HS-5 (cell line): ENCODE measurements at places on chromosomes 1 and 21.

GRCh38 chr1:202283991-202284390 is 57.7 kb downstream of the UBE2T start:
- peak; percentile 69 for DNase-seq

- no peak for DNase-seq
These were observed 47.7 kb upstream of the DNASE2B start for GRCh38 chr1:84350550-84350949.

DNA sequence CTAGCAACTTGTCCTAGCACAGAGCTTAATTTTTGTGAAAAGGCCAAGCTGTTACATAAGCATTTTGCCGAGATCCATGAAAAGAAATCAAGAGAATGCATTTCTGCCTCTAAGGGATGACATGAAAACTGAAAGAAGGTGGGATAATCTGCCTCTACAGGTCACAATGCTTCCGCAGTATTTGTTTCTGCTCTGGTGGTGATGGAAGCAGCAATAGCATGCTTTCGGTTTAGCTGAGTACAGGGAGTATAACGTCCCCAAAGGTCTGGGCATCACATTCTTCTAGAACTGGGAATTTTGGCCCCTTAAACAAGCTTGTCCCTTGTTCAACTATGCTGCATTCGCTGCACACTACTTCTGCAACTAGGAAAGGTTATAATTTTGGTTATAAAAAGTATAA is 14.4 kb upstream of the MAGI3 start:
- DNase-seq = no peak

DNA sequence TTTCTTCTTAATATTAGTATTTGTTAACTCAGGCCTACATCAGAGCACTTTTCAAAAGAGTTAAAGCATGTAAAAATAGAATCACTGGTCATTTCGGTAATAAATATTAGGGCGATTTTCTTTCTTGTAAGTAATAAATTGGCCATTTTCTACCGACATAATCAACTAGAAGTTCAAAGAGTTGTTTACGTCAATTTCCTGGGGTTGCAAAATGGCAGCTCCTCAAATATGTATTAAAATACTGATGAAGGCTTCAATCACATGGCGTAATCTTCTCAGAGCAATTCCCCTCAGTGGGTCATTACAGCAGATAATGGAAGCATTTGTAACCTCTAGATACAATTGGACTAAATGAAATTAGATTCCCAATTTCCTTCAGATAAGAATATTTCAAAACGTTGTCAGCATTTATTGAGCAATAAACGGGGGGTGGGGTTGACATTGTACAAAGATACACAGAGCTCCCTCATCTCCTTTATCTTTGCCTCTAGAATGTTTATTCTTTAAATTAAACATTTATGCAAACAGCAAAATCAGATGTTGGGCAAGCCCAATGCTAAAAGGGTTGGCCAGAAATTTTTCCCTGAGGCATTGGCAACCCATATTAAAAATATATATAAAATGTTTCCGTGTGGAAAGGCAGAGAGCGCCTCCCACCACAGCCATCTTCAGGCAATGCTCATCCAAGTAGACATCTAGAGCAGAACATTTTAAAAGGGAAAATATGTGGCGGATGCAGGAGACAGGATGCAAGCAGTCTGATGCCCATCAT is 240.6 kb downstream of the NCAM2 start:
- no peak for DNase-seq

DNA sequence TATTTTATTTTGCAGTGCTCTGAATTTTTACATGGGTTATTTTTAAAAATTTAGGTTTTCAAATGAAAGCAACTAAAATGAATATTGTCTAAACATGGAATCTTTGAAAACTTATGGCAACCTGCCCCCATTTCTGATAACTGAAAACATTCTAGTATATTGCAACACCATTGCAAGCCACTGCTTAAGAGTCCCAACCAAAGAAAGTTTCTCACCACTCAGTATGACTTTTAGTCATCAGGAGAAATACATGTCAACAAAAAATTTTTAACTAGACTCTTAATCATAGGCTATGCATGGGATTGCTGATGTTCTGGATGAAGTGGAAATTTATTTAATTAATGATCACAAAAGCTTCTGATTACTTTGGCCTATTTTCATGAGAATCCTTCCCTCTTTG is 112.1 kb downstream of the TNFSF18 start:
- DNase-seq = no peak

DNA sequence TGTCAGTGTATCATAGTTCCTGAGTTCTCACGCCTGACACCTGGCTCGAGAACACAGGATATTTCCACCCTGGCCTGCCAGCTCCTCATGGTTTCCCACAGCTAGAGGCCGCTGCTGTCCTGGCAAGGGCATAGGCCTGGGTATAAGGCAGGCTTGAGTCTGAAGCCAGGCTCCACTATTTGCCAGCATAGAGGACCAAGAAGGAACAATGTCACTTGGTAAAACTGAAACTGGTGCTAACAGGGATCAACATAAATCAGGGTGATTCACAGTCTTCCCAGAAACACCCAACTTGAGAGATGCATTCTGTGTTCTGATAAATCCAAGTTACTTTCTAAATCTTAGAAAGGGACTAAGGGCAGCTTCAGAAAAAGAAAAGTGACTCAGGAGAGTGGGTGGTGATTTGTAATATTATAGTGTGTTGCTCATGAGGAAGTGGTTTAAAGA is 6.9 kb upstream of the S100A2 start:
- peak; percentile 88 for DNase-seq

GRCh38 chr1:9597361-9598315 is 8.9 kb downstream of the TMEM201 start:
- no peak for DNase-seq

DNA sequence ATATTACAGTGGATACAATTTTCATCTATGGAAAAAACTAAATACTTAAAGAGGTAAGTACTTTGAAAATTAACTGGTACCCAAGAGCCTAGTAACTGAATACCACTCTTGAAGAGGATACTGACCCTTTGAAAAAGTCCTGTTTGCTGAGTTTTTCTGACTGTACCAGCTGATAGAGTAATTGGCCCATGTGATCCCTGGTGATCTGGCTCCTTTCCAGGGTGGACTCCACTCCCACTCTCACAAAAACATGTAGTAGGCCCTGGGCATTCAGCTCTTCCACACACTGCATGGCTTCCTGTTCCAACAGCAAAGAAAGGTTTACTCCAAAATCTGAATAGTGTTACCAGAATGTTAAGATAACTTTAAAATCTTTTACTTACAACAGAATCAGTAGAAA is 53.6 kb upstream of the HP1BP3 start:
- DNase-seq = no peak

DNA sequence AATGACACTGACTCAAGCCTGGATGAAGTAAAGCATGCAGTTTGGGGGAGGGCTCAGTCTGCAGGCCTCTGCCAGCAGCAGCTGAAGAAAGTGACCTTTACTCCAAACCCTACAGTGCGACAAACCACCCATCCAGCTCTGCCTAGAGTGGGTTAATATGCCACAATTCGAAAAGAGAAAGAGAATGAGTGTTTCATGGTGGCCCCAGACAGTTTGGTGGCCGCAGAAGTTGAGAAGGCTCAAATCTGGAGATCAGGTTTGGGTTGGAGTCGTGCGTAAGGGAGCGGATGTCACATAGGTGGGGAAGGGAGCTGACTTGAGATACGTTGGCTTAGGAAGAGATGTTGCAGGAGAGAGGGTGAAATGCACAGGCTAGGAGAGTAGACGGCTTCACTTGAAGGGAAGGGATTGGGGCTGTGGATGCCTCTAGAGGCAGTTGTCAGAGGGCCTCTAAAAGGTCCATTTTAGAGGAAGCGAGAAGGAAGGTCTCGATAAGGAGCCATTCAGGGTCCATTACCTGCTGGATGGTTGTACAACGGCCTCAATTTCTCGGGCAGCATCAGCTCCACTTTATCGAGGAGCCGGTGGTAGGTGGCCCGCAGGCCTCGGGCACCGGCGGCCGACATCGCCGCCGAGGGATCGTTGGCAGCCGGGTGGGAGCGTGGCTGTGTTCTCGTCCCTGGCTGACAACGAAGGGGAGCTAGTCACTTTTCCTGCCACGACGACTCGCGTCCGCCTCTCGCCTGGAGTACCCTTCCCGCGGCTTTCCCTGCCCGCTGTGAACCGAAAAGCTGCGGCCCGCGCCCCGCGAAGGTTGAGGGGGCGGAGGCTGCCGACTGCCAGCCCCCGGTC is 1.0 kb upstream of the DCAF6 start:
- peak; percentile 24 for DNase-seq

DNA sequence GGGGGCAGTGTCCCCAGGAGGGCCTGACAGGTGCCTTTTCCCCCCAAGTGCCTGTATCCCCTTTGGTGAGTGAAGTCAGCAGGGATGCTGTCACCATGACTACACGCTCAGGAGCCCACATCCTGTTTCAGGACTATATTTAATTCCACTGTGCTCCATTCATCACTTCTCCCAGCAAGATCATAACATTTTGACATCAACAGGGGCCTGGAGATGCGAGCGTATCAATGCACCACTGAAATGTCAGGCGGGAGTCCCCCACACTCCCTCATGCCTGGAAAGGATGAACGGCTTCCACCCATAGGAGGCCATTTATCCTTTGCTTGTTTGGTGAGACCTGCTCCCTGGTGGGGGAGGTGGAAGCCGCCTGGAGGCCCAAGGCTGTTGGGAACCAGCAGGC is 119.1 kb downstream of the PTPRU start:
- DNase-seq = no peak

GRCh38 chr21:21851657-21852056 is 853.4 kb downstream of the NCAM2 start:
- DNase-seq = peak; percentile 3

DNA sequence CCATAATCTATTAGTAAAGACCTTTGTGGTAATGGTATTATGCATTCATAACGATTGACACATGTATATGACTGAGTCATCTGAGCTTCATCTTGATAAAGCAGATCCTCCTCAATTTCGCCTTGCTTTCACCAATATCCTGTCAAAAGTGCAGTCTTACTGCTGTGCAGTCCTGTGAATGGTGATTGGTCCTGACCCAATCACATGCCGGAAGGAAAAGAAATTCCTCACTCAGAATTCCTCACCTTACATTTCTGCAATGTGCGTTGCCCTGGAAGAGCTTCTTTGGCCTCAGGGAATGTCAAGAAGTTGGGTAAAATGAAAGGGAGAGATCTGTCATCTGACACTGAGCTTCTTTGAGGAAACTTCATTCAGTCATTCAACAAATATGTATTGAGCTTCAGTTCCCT is 121.0 kb upstream of the TSPAN2 start:
- DNase-seq = peak; percentile 94

GRCh38 chr21:29718081-29718815 is 221.5 kb downstream of the GRIK1 start:
- peak; percentile 60 for DNase-seq

DNA sequence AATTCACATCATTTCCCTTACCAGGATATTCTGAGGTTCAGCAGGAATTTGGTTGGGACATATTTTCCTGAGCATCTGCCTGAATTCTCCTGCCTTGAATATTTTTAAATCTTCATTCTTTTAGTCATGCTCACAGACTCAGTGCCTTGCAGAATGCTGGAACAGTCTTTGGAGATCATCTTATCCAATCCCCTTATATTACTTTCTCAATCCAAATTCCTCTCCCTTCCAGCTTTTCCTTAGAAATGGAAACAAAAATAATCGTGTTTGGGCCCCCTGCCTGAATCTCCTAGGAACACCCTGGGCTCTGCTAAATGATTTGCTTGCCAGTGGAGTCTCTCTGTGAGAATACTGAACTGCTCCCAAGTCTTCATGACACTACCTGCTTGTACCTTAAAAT is 38.4 kb downstream of the LHX8 start:
- DNase-seq = no peak

DNA sequence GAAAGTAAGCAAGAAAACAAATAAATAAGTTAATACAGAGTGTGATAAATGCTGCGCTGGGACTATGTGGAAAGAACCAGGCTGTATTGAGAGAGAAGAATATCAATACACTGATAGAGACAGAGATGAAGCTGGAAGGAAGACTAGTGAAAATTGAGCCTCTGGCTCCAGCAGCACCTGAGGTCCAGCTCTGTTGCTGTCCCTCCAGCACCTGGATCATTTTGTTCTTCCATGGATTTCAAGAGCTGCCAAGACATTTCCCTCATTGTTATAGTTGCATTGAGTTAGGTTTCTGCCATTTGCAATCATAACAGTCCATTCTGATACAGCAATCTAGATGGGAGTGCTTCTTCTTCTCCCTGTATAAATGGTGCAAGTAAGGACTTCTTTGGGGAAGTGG is 242.7 kb upstream of the FGGY start:
- no peak for DNase-seq

DNA sequence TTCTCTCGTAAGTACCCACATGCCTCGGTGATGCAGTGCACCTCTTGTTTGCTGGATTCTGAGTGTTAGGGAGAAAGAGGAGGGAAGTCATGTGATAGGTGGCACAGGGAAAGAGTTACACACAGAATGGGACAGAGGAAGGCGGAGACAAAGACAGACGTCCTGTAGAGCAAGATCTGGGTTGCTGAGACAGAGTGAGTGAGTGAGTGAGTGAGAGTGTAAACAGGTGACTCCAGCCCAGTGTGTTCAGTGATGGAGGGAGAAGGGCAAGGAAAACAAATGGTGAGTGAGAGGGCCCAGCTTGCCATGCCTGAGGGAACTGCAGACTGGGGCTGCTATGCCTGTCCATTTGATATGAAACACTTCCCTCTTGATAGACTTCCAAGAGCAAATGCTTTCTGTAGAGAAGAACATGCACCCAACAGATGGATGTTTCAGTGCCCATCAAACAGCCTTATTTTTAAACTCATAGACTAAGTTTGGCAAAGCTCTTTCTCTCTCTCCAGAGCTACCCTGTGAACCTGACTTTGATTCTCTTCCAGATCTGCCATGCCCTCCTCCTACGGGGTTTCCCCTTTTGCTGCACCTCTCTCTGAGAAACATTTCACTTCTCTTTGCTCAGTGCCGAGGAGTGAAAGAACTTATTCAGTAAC is 209.9 kb upstream of the COA6 start:
- DNase-seq = no peak

DNA sequence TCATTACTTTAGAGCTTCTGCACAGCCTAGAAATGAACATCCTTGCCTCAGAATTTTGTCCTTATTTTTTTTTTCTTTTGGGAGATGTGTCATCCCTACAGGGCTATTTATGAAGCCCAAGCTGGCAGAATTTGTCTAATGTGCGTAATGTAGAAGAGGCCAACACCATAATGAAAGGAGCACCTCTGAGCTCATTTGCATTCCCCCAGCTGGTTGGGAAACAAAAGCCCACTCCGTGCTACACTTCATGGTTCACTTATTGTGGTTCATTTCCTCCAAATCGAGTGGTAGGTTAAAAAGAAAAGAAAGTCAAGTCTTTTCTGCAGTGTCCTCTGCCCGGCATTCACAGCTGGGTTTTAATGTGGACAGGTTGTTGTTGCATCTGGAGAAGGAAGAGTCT is 73.5 kb downstream of the KAZN start:
- no peak for DNase-seq

DNA sequence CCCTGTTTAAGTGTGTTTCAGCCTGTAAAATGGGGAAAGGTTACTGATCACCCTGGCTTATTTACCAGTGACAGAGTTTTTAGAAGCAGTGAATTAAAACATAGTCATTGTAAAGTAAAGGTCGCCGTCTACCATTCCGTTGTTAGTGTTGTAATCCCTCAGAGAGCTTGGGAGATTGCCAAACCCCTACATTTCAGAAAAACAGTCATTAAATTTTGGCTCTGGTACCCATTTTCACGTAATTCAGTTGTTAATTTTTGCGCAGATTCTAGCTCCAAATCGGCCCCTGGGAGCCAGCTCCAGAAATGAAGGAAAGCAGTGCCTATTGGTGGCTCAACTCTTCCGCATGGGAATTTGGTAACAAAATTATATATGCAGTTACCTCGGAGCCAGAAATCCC is 127.7 kb upstream of the AJAP1 start:
- no peak for DNase-seq
